ENCODE measurements at places on chromosomes 13 and 19. TPM values are rescaled to one million over a fixed set of nuclear protein-coding genes. Genes with fewer than 3 reads are reported as not detected.

DNA sequence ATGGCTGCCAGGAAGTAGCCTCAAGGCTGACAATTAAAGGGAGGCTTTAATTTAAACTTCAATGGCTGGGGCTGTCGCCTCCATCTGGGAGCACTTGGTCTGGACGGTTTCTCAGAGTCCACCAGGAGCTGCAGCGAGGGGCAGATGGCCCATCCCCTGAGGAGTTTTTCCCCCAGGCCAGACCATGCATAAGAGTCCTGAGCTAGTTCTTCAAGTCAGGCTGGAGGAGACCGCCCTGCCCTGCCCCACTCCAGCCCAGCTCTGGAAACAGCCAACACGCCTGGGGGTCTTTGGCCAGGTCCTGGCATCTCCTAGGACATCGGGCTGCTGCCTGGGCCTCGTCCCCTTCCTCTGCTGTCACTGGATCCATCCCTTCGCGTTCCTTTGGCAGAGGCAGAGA, 5.3 kb upstream of the ACTN4 start:
- no peak for DNase-seq
- H3K4me1 ChIP-seq = peaks cover 8% of the 10 kb centered on the region
- H3K27ac ChIP-seq = no peak overlapping the region
- no peak overlapping the region for H3K4me3 ChIP-seq
- no peaks in the 10 kb centered on the region for H3K36me3 ChIP-seq

GRCh38 chr13:99354371-99354951, 47.3 kb upstream of the GPR183 start:
- peaks cover 94% of the 10 kb centered on the region for H3K4me1 ChIP-seq
- H3K36me3 ChIP-seq = peaks cover 27% of the 10 kb centered on the region
- H3K27me3 ChIP-seq = no peaks in the 10 kb centered on the region
- H3K27ac ChIP-seq = peak overlapping the region; percentile 100
- H3K4me3 ChIP-seq = no peak overlapping the region

DNA sequence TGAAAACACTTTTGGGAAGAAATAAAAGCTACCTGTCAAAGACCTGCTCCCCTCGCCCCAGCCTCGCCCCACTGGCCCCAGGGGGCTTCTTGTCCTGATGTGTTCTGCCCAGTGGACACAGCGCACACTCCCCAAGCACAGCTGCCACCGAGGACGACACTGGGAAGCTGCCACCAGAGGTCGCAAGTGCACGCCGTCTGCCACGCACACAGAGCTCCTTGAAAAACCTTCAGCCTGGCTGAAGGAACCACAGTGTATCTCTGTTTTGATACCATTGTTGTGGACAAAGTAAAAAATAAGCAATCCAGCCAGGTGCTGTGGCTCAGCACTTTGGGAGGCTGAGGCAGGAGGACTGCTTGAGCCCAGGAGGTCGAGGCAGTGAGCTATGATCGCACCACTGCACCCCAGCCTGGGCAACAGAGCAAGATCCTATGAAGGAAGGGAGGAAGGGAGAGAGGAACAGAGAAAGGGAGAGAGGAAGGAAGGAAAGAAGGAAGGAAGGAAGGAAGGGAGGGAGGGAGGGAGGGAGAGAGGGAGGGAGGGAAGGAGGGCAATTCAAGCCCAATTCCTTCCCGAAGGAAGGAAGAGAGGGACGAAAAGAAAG, 57.3 kb downstream of the CEBPG start:
- peak; percentile 64 for DNase-seq
- H3K36me3 ChIP-seq = no peaks in the 10 kb centered on the region
- peak overlapping the region; percentile 52 for H3K27ac ChIP-seq
- no peaks in the 10 kb centered on the region for H3K27me3 ChIP-seq

DNA sequence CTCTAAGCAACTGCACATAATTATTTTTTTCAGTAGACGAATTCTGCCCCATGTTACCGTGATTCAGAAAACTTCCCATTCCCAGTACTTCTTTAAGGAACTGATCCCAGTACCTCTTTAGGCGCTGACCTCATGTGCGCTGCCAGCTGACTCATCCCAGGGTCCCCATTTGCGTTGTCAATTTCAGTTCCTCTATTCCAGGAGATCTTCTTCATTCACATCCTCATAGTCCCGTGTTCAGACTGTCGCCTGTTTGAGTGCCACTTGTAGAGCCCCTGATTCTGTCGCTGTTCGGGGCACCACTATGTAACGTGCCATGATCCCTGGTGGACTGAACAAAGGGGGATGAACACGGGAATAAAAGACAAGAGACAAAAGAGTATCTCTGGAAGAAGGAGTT, 16.4 kb downstream of the FPR3 start:
- DNase-seq = no peak
- no peak overlapping the region for H3K27ac ChIP-seq
- no peak overlapping the region for H3K4me3 ChIP-seq
- no peaks in the 10 kb centered on the region for H3K36me3 ChIP-seq
- H3K27me3 ChIP-seq = peaks cover 3% of the 10 kb centered on the region

DNA sequence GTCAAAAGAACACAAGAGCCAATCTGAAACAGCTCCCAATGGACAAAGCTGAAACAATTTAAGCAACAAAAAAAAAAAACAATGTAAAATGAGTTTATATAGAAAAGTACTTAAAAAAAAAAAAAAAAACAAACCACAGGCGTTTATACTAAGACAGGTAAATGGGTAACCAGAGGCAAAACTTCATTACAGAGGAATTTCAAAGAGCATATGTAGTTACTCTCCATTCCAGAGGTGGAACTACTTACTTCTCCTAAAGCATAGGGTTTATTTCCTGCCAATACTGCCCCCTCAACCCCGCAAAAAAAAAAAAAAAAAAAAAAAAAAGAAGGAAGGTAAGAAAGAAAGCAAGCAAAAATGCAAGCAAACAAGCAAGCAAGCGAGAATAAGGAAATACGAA, 132.9 kb downstream of the LIG4 start:
- DNase-seq = no peak
- no peaks in the 10 kb centered on the region for H3K4me1 ChIP-seq
- H3K27me3 ChIP-seq = no peaks in the 10 kb centered on the region

DNA sequence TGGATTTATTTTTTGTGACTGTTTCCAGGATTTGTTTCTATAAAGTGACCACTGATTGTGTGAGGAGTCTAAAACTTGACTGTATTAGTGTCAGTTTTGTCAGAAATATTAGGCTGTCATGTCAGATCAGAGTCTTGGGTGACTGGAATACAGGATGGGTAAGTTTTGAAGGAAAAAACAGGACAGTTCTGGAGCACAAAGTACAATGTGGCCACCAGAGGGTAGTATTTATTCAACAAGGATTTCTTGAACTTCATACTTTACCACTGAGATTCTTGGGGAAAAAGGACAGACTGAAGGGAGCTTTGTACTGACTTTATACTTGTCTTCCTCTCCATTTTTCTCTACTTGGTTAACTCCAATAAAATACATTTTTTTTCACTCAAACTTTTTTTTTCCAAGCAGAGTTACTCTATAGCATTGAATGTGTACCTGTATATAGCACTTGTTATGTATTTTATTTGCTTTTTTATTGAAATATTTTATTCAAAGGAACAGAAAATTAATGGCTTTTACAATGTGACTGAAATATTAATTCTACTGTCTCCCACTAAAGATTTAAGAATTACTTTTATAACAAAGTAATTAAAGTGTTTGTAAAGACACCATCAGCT, 51.1 kb downstream of the LMO7 start:
- no peak overlapping the region for H3K4me3 ChIP-seq
- no peak for DNase-seq
- H3K27ac ChIP-seq = no peak overlapping the region
- no peaks in the 10 kb centered on the region for H3K36me3 ChIP-seq
- no peaks in the 10 kb centered on the region for H3K4me1 ChIP-seq

GRCh38 chr13:102944821-102945220, 99.0 kb downstream of the ERCC5 start:
- DNase-seq = no peak
- peaks cover 2% of the 10 kb centered on the region for H3K27me3 ChIP-seq
- H3K4me1 ChIP-seq = no peaks in the 10 kb centered on the region
- H3K27ac ChIP-seq = no peak overlapping the region
- H3K4me3 ChIP-seq = no peak overlapping the region
- H3K36me3 ChIP-seq = no peaks in the 10 kb centered on the region

- no peaks in the 10 kb centered on the region for H3K27me3 ChIP-seq
- no peak overlapping the region for H3K27ac ChIP-seq
- H3K4me1 ChIP-seq = peaks cover 31% of the 10 kb centered on the region
- no peak for DNase-seq
- H3K36me3 ChIP-seq = no peaks in the 10 kb centered on the region
These were observed 3.3 kb upstream of the EPOR start for GRCh38 chr19:11387162-11388034.

DNA sequence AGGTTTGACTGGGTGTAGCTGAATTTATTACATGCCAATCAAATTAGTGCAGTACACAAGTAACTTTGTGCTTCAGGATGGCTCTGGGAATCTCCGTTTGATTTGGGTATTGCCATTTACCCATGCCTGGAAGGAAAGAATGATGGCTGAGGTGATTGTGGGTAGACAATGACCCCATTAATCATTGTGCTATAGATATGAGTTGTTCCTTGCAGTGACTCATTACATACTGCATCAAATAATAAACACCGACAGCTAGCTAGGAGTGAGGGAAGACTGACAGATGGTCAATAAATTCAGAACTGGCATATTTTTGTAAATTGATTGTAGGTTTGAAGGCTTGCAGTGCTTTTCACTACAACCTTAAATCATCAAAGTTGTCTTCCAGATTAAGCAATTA, 1069.5 kb downstream of the DIAPH3 start:
- DNase-seq = no peak
- H3K27ac ChIP-seq = no peak overlapping the region
- no peaks in the 10 kb centered on the region for H3K36me3 ChIP-seq
- no peaks in the 10 kb centered on the region for H3K4me1 ChIP-seq

- H3K4me1 ChIP-seq = no peaks in the 10 kb centered on the region
- no peak overlapping the region for H3K4me3 ChIP-seq
- no peak for DNase-seq
- H3K36me3 ChIP-seq = no peaks in the 10 kb centered on the region
- no peaks in the 10 kb centered on the region for H3K27me3 ChIP-seq
- H3K27ac ChIP-seq = no peak overlapping the region
These were observed 92.8 kb downstream of the FAM216B start for GRCh38 chr13:42874221-42874620.

DNA sequence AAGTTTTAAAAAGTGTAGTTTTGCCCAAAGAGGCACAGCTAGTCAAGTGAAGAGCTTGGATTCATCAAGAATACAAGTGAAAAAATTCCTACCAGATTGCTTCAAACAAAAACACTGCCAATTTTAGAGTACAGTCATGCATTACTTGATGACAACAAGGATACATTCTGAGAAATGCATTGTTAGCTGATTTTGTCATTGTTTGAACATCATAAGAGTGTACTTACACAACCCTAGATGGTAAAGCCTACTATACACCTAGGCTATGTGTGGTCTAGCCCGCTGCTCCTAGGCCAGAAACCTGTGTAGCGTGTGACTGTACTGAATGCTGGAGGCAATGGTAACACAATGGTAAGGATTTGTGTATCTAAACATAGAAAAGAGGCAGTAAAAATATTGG, 41.1 kb downstream of the TMTC4 start:
- H3K27me3 ChIP-seq = no peaks in the 10 kb centered on the region
- H3K4me3 ChIP-seq = no peak overlapping the region
- H3K4me1 ChIP-seq = no peaks in the 10 kb centered on the region
- no peak overlapping the region for H3K27ac ChIP-seq

- H3K27me3 ChIP-seq = no peaks in the 10 kb centered on the region
- peak overlapping the region; percentile 76 for H3K27ac ChIP-seq
- peaks cover 43% of the 10 kb centered on the region for H3K4me1 ChIP-seq
- DNase-seq = peak; percentile 55
- peak overlapping the region; percentile 67 for H3K4me3 ChIP-seq
These were observed 846 bp upstream of the PRKACA start for GRCh38 chr19:14118165-14119051.

DNA sequence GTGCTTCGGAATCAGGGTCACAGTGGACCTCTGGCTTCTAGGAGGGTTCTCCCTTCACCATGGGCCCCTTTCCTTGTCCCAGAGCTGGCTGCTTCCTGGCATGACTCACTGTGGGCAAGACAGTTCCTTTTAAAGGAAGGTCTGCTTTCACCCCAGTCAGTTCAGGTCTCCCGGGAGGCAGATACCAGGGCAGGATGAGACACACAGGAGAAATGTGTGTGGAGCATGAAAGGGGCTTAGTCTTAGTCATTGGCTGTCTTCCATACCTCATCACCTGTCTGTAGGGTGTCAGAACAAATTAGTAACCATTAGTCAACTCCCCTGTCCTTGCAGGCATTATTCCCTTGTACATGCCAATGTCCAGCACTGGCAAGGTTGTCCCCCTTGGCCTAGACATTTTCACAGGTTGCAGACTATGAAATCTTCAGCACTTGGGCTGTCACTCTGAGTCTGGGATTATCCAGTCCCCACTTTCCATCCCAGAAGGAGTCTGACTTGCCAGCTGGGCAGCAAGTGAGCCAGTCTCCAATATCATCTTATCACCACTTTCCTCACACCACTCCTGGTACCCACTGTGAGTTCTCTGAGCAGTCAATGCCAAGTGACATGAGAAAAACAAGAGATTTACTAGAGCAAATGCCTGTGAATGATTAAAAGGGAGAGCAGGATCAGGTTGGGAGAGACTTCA, 76.8 kb upstream of the MEDAG start:
- no peak overlapping the region for H3K27ac ChIP-seq
- no peaks in the 10 kb centered on the region for H3K36me3 ChIP-seq
- peaks cover 25% of the 10 kb centered on the region for H3K27me3 ChIP-seq
- H3K4me3 ChIP-seq = no peak overlapping the region
- DNase-seq = no peak
- no peaks in the 10 kb centered on the region for H3K4me1 ChIP-seq

- peak; percentile 82 for DNase-seq
- H3K27ac ChIP-seq = peak within 1 kb of the TSS; percentile 89
- no peaks in the 10 kb centered on the region for H3K36me3 ChIP-seq
- H3K27me3 ChIP-seq = no peaks in the 10 kb centered on the region
- H3K4me3 ChIP-seq = peak within 1 kb of the TSS; percentile 88
These were observed at the start of gene SLAIN1 for GRCh38 chr13:77697217-77698103. Gene SLAIN1, plus strand, starts transcription at chr13:77697687. Its CDS starts 227 bp downstream, at chr13:77697914.

DNA sequence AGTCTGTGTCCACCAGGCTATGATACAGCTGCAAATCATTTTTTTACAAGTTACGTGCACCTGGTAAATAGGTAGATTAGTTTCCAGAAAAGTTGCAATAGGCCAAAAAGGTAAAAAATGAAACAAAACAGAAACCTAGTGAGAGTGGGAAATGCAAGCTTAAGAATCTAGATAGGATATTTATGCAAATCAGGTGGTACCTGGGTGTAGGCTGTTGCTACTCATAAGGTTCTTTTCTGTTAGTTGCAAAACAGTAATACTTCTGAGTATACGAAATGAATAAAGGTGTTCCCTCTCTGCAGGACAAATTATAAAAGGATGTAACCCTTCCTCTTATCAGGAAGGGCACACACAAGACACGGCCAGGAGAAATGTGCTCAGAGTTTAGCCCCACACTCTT, 97.9 kb downstream of the UGGT2 start:
- no peak for DNase-seq
- no peaks in the 10 kb centered on the region for H3K27me3 ChIP-seq
- H3K4me1 ChIP-seq = no peaks in the 10 kb centered on the region
- no peaks in the 10 kb centered on the region for H3K36me3 ChIP-seq
- H3K27ac ChIP-seq = no peak overlapping the region

The FFAR1 gene
- total RNA-seq = not detected

The CEACAM5 gene
- total RNA-seq = 1.3 TPM

The DLL3 gene
- 0.20 TPM for total RNA-seq

The WDR88 gene
- total RNA-seq = not detected

The NTN5 gene
- 3.9 TPM for total RNA-seq

The FGF21 gene
- total RNA-seq = not detected

The ATP13A1 gene
- 156 TPM for total RNA-seq

The SGCG gene
- total RNA-seq = not detected

The ZNF780A gene
- total RNA-seq = 43.0 TPM

The CCL25 gene
- total RNA-seq = not detected

The KLK11 gene
- total RNA-seq = not detected

The RAB20 gene
- total RNA-seq = 1.5 TPM

The ZNF541 gene
- total RNA-seq = 0.79 TPM

The SSC5D gene
- total RNA-seq = 1.1 TPM

Measured in T-cell (primary cell).